ENCODE measurements at places on chromosomes 12 and 14.
A peak's percentile ranks its signal among the peaks of the same experiment; 100 is the strongest.

GRCh38 chr12:104624529-104624928 lies 167.8 kb downstream of the CHST11 start:
- DNase-seq, result no peak

GRCh38 chr14:65042731-65043372 lies 56.2 kb downstream of the FNTB start:
- peak; percentile 79 for DNase-seq

GRCh38 chr12:23816394-23816851 lies 133.0 kb downstream of the SOX5 start:
- no peak for DNase-seq

- DNase-seq, result no peak
Measured at GRCh38 chr14:69644814-69645213, 33.4 kb downstream of the SUSD6 start.

GRCh38 chr14:104892531-104893434 lies 27.7 kb downstream of the CEP170B start:
- DNase-seq, result no peak

DNA sequence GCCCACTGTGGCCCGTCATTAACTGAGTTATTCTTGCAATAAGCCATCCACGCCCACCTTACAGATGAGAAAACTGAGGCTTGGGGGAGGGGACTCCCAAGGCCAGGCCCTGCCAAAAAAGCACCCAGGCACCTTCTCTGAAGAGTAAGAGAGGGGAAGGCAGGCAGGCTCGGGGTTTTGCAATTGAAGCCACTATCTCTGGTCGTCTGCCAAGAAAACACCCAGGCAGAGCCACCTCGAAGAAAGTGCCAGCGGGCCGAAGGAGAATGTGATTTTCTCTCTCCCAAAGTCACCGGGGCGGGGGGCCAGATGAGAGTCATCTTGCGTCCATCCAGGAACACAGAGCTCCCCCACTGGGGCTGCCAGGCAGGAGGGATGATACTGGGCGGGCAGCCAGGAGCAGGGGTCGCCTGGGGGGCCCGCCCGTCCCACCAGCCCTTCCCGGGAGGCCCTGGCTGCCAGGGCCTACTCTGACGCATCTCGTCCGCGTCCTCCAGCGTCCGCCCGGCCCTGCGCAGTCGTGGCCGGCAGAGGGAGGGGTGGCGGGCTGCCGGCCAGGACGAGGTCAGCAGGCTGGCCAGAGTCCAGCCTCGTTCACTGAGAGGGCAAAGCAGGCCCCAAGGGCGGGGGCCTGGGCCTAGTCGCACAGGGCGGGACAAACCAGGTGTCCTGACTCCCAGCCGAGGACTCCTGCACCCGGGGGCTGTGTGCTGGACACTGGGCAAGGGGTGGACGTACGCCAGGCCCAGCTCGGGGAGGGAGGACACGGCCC lies 74.3 kb downstream of the RFLNA start:
- DNase-seq, result no peak

GRCh38 chr12:113231235-113232088 lies 10.2 kb downstream of the TPCN1 start:
- DNase-seq, result no peak

DNA sequence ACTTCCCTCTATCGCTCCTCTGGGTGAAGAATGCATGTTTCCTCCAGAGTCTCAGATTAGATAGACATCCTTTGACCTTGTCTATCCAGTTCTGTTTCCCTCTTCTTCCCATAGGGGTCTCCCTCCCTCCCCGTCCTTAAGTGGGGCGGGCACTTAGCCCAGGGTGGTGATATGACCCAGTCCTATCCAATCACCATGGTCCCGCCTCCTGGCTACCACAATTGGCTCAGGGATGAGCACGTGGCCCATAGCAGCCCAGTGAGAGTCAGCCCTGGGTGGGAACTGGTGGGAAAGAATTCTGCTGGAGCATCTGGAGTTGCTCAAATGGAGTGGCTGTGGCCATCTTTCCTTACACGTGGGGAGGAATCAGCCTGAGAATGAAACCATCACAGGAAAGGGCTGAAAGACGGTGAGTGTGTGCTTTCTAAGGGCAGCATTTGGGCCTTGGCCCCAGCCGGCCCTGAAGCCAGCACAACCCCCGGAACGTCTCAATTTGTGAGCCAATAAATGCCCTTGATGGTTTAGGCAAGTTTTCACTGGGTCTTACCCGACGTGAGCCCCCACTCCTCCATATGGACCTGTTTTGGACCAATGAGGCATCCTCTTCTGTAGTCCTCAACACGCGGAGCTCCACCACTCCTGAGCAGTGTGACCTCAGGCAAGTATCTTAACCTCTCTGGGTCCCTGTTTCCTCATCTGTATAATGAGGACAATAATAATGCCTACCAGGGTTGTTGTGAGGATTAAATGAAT lies 14.4 kb upstream of the MLXIP start:
- peak; percentile 64 for DNase-seq

GRCh38 chr12:10365696-10366405 lies 24.0 kb downstream of the KLRK1 start:
- no peak for DNase-seq

DNA sequence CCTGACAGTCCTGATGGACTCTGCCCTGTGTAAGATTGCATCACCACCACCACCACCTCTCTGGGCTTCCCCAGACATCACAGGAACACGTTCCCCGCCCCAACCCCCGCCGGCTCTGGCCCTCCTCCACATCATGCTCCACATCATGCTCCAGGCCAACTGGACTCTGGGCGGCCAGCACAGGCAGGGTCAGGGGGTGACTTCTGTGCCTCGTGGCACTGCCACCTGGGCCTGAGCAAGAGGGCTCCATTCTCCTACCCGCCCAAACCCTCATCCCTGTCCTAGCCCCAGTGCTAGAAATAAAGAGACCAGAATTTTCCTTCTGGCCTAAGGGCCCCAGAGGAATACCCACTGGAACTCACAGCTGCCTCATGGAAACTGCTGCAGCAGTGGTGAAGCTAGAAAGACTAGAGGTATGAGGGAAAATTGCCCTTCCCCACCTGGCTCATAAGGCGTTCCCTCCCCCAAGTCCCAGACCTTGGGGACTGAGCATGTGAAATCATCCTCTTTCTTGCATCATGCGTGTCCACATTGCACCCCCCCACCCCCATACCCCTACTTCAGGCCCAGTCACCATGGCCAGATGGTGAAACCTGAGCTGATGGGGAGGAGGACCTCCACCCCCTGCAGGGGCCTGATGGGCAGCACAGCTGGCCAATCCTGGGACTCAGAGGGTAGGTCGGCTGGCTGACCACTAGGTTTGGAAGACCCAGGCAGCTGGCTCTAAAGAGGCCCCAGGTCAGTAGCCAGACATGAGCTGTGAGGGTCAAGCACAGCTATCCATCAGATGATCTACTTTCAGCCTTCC lies at the start of gene INHBE:
INHBE (plus strand) TSS at position 742 of the 808 bp plus-strand sequence. CDS start 230 bp downstream, outside the sequence.
- DNase-seq, result no peak

GRCh38 chr12:89427508-89428156 lies 75.3 kb upstream of the DUSP6 start:
- no peak for DNase-seq

DNA sequence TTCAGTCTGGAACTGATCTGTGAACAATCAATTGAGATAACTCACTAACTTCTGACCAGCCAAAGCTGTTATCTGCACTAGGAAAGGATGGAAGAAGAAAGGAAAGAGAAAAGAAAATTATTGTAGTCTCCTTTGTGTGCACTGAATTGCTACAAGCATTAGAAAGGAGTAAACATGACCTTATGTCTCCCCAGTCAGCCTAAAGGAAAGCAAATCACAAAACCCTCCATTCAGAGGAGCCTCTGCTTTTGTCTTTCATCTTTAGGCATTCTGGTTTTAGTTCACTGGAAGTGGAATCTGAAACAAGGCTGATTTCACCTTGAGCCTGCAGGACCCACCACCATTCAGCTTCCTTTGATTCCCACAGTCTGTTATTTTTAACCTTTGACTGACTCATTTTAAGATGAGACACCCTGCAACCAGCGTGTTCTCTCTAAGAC lies 26.0 kb downstream of the TBX3 start:
- no peak for DNase-seq

- no peak for DNase-seq
Measured at GRCh38 chr12:49703647-49704137, 3.5 kb downstream of the FMNL3 start.

- no peak for DNase-seq
Measured at GRCh38 chr12:12776261-12776660, 9.2 kb upstream of the APOLD1 start.

- no peak for DNase-seq
Measured at GRCh38 chr14:96827290-96827689, 30.1 kb downstream of the VRK1 start.

DNA sequence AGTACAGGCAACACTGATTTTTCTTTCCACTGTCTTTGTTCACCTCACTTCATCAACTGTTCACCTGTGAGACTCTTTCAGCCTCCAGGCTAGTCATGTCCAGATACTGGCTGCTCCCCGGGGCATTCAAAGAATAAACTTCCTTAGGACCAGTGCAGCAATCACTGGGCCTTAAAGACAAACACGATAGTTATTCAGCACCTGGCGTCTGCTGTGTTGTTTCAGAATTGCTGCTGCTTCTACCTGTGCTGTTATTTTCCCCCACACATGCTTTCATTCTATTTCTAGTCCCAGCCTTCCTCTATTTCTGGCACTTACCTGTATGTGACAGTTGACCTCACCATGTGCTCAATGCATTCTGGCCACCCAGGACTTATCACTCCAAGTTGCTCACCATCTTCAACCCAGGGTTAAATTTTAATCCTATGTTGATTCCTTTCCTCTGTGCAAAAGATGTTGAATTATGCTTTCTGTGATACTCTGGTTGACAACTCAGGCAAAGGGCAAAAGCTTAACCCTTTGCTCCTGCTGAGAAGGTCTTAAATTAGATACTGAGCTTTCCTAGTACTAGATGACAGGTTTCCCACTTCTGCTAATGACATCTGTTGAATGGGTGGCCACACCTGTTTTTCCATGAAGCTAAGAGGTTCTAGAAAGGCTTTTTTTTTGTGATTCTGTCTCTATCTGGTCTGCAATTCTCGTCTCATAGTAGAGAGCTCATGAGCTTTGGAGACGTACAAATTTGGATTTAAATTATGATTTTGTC lies 41.4 kb downstream of the PTPRQ start:
- DNase-seq, result no peak

GRCh38 chr12:94592080-94592479 lies 58.3 kb downstream of the TMCC3 start:
- DNase-seq, result no peak

DNA sequence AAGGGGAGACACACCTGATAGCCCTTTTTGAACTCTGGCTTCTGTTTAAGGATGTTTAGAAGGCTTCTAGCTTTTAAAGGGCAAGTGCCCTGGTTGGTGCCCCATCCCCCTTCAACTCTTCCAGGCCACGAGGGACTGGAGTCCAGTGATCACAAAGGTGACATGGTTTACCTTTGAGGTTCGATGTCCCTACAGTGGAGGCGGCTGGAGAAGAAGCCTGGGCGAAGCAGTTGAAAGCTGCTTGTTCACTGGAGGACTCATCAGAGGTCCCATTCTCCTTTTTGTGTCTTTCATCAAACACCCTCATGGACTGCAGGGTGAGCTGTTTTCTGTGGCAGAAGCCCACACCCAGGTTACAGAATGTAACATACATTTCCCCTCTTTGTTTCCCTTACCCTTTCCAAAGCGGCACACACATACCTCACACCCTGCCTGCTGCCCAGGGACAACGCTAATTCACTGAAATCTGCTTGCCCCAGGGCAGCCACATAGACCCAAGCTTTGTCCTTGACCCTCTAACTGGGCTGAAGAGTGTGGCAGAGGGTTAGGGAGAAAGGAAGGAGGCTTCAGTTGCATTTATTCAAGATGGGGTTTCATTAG lies 7.7 kb downstream of the TBX3 start:
- no peak for DNase-seq

GRCh38 chr12:112198120-112198733 lies 72.9 kb downstream of the TRAFD1 start:
- peak; percentile 53 for DNase-seq

DNA sequence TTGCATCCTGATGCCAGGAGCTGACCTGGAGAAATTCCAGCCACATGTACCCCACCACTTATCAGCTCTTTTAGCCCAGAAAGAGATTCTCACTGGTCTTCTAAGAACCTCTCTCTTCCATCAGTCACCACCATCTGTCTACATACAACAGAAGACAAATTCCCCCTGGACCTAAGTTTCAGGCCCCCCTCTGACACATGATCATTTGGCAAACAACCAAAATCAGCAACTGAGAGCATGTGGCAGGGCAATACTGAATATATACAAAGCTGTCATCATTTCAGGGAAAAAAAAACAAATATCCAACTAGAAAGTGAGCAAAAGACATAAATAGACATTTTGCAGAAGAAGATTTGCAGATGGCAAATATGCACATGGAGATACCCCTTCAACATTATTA lies 180.2 kb downstream of the FOXN3 start:
- no peak for DNase-seq

DNA sequence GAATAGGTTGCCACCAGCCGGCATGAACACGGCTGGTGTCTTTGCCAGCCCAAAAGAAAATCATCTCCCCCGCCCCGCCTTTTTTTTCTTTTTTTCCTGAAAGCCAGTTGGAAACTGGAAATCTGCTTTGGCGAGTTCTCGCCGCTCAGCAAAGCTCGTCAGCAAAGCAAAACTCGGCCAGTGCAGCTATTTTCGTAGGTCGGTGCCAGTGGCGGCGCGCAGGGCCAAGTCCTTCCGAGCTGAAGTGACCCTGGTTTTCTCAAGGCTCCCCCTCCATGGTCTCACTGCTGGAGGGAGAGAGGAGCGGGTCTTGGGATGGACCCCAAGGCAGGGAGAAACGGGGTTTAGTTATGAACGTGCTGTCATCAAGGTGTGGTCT lies 248.4 kb upstream of the RTL1 start:
- no peak for DNase-seq

DNA sequence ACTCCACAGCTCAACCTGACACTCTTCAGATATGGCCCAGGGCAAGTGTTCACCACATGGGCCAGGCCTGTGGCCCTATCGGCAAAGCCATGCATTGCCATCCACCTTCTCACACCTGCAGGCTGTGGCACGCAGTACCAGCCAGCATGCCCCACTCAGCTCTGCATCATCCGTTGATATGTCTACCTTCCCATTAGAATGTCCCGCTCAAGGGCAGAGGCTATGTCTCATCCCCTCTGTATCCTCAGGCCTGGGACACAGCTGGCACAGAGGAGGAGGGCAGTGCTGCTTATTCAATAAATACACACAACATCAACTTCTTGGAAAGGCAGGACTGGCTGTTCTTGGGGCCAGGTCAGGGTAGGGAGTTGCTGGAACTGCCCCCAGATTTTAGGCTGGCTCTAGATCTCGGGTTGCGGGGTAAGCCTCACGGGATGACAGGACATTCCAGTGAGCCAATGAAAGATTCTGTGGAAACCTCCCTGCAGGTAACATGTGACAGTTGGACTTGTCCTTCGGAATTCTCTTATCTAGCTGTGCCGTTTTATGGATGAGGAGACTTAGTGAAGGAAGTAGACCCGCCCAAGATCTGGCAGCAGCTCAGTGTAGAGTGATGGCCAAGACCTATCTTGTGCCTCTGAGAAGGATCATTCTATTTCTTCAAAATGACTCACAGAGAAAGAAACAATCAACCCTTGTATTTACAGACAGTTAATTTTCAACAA lies 25.6 kb downstream of the SYNE3 start:
- DNase-seq, result no peak
